CD4-positive, alpha-beta T cell treated with Interleukin-4 for 4 hours (primary cell): ENCODE measurements at places on chromosomes 16 and 17.

DNA sequence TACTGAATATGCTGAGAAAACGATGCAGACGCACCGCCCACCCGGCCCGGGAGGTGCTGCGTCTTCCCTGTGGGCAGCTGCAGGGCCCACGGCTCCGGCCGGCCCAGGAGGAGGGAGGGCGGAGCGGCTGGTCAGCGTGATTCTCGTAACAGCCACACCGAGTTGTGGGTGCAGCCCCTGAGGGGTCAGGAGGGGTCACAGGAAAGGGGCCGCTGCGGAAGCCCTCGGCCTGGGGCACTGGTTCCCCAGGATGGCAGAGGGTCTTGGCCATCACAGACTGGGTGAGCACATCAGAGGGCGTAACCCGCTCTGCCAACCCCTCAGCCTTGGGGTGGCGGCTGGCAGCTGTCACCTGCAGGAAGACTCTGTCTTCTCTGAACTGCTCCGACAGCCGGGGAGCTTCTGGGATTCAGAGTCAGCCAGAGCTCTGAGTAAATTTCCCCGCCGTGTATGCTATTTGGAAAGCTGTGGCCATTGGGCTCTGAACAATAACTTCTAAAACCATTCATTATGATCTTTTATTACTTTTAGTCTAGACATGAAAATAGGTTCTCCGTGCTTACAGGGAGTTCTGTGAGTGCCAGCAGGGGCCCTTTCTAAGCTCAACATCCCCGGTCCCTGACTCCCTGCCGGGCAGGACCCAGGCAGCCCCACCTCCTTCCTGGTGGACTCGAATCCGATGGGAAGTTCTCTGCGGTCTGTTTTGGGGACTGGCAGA is 87.4 kb upstream of the CHMP6 start:
- DNase-seq: no peak

DNA sequence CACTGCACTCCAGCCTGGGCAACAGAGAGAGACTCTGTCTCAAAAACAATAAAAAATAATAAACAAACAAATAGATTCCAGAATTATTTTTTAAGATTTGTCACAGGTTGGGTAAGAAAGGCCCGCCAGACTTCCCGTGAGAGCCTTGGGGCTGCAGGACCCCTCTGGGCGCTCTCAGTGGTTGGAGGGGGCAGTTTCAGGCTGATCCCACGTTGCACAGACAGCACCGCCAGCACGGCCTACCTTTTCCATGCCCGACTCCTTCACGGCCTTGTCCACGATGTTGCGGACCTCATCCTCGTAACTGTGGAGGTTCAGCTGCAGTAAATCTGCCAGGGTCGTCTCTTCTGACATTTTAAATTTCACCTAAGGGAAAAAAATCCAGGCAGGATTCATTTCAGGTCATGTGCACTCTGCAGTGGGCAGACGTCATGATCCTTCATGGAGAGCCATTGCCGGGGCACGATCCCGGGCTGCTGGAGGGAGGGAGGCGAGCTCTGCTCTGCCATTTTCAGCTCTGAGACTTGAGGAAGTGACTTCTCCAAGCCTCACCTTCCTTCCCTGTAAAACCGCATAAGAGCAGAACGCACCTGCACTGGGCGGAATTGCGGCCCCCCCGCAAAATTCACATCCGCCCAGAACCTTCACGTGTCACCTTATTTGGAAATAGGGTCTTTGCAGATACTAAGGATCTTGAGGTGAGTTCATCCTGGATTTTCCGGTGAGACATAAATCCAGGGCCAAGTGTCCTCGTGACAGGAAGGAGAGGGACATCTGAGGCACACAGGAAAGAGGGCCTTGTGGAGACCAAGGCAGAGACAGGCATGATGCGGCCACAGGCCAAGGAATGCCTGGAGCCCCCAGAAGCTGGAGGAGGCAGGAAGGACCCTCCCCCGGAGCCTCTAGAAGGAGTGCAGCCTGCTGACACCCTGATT is 66.8 kb downstream of the DNAH17 start:
- no peak for DNase-seq

- DNase-seq: no peak
Observed at GRCh38 chr17:81057079-81057730, 22.3 kb downstream of the BAIAP2 start.

DNA sequence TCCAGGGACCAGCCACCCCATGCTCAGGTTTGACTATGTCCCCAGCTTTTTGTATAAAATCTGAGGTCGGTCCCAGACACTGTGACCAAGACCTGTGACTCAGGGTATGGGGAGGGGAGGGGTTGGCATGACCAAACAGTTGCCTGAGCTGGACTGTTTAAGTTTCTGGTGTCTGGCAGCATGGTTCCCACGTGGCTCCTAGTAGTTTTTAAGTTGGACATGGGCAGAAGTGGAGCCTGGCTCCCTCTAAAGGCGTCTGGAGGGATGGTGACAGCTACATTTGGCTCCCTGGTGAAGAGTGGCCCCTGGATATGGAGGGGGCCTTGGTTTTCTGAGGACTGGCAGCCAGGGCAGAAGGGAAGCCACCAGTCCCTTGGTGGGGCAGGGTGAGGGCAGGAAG is 7.9 kb downstream of the SMCR8 start:
- DNase-seq: no peak

DNA sequence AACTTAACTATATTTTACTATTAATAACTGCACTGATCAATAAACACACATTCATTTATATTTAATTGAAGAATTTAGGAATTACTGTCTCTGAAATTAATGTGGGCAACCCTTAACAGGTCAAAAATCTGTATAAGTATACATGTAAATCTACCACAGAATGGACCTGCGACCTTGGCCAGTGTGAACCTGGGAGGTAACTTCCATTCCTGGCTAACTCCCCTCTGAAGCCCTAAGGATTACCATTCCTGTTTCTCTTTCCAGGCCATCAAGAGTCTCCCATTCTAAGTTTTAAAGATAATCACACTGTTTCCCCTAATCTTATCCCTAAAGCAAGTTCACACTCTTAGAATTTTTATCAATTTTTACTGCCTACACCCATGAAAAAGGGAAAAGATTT is 58.1 kb downstream of the SMURF2 start:
- DNase-seq: no peak

DNA sequence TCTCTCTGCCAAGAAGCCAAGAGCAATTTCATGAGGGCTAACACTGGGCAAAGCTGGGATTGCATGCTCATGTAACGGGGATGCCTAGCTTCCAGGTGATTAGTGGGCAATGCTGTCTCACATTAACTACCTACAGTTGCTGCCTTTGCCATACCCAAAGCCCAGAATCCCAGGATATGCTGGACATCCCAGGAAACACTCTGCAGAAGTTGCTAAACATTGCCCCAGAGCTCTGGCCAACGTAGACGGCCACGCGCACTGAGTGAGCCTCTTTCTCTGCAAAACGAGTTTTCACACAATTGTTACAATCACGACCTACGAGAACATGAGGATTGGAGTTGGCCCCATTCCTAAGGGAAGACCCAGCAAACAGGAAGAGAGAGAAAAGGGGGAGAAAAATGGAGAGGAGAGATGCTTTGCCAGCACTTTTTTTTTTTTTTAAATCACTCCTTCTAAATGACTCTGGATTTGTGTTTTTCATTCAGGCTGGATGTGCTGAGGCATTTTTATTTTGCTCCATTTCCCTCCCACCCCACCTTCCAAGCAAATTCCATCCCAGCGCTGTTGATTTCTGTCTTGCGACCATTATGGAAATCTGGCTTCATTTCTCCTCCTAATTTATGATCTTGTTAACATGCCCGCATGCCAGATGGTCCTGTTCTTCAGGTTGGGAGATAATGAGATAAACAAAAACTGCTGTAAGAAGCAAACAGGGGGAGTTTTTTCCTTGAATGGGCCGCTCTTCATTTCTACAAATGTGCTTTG is 112.8 kb upstream of the DNAH9 start:
- DNase-seq: no peak

DNA sequence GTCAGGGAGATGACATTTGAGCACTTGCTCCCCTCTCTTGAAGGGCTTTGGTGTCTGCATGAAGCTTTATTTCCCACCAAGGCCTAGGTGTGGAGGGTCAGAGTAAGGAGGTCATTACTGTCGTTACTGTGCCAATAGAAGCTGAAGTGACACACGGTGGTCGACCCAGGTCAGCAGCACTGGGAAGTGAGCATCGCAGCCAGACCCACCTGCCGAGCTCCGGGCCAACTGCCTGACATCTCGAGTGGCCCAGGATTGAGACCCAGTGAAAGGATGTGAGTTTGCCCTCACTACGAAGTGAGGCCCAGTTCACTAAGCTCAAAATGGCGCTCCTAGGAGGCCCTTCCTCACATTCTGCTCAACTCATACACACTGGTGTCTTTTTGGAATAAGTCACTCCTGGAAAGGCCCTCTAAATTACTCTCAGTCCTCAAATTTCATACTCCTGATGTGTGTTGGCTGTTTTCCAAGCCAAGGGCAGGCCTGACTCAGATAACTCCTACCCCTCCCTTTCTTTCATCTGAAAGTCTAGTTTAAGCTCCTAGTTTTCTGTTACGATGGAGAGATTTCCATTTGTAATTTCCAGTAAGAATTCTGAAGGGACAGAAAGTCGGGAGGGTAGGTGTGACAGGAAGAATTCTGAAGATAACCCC is 200.4 kb downstream of the LGALS9B start:
- no peak for DNase-seq

GRCh38 chr17:1953831-1954230 is 71.3 kb downstream of the RTN4RL1 start:
- no peak for DNase-seq

DNA sequence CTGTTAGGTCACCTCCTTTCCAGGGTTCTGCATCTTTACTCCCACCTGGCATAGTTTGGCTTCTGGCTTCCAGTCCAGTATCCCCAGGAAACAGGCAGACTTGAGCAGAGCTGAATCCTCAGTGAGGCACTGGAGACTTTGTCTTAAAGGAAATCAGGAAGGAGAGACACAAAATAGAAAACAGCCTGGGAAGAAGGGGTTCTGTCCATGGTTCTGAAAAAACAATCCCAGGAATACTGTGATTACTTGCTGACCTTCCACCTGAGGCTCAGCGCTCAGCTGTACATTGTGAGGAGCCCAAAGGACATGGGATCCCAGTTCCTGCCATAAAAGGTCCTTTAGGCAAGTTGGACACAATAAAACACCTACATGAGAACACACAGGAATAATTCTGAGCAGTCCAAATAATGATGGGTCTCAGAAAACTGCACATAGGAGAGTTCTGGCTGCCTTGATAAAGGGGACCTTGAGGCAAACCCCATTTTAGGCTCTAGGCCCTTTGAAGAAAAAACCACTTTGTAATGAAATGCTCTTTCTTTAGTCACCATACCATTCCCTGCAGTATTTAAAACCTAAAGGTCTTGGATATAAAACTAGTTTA is 81.4 kb upstream of the CRHR1 start:
- no peak for DNase-seq

GRCh38 chr17:77933777-77934398 is 24.6 kb upstream of the TNRC6C start:
- DNase-seq: no peak

GRCh38 chr17:2701161-2701995 is 10.2 kb downstream of the CLUH start:
- no peak for DNase-seq

GRCh38 chr16:28878083-28878926 is at the start of gene ATP2A1:
ATP2A1 (plus strand) TSS chr16:28878488; CDS start chr16:28878672, 184 bp downstream.
- no peak for DNase-seq

- DNase-seq: no peak
Observed at GRCh38 chr17:708132-708531, 6.5 kb downstream of the VPS53 start.

- no peak for DNase-seq
Observed at GRCh38 chr17:55673743-55674506, 48.7 kb downstream of the TMEM100 start.
